ENCODE measurements at places on chromosomes 3 and 15. TPM values are rescaled to one million over a fixed set of nuclear protein-coding genes. Genes with fewer than 3 reads are reported as not detected.

DNA sequence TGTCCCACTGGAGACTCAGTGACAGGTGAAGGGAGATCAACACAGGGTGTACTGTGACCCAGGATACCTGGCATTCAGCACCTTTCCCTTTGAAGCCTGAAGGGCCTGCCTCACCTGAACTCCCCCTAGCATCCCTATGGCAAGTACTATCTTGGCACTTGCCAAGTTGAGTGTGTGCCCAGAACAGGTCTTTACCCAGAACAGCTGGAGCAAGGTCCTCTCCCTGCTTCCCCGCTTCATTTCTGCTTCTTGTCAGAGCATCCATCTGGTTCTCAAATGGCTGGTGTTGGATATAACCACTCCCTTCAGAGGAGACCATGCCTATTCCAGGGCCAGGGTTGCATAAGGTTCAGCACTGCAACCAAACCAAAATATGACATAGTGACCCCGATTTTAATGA lies 73.0 kb downstream of the FAM43A start:
- DNase-seq = no peak

DNA sequence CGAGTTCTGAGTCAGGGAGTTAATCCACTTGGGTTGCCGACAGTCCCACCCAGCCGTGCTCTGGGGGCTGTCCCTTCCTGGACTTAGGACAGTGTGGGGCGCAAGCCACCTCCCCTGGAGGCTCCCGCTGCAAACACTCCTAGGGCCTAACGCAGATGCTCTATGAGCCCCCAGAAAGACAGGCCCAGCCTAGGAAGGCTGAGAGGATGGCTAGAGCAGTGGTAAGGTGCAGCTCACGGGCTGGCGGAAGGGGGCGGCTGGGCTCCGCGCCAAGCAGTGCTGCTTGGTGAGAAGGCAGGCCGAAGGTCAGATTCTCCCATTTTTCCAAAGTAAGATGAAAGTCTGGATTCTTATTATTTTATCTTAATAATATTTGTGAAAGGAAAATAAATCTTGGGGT lies 84.6 kb upstream of the ALDH1L1 start:
- no peak for DNase-seq

- no peak for DNase-seq
Measured at GRCh38 chr15:90009301-90010022, 8.3 kb downstream of the ZNF710 start.

DNA sequence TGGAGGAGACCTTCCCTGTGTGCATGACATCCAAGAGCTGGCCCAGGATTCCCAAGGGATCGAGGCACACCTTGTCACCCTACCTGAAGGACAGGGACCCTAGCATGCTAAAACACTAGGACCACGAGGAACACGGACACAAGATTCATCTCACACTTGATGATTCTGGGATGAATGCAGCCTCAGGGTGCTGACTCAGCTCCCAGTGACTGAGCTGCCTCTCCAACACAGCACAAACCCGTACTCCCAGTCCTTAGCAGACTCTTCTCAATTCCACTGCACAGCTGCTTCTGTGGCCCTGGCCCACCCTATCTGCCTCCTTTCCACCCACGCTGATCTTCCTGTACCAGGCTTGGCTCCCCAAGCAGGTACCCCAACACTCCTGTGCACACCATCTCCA lies 9.1 kb upstream of the OXTR start:
- no peak for DNase-seq

DNA sequence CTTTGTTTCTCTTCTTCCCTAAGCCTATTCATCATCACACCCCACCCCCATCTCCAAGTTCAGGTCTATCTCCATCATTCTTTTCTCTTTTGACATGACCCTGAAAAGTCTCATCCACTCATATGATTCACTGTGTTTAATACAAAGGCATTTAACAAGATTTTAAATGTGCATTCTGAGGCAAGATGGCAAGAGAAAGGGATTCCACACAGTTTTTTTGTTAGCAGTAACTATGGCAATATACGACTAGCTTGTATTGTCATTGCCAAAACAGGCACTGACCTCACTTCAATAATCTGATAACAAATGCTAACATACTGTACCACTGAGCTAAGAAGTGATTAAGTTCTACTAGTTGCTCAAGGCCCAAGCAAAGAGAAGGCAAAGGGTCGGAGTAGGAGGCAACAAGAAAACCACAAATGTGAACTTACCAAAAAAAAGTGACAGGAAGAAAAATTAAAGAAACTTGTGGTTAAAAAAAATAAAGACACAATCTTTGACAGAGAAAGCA lies 53.2 kb downstream of the FBN1 start:
- no peak for DNase-seq

The ROPN1 gene
- total RNA-seq = not detected

The SHF gene
- 19.5 TPM for total RNA-seq

The SCAANT1 gene
- not detected for total RNA-seq

The GJD2 gene
- total RNA-seq = not detected
